H7 (cell line): ENCODE measurements at places on chromosomes 3 and 15. TPM values are rescaled to one million over a fixed set of nuclear protein-coding genes. Genes with fewer than 3 reads are reported as not detected.
A peak's percentile ranks its signal among the peaks of the same experiment; 100 is the strongest.

DNA sequence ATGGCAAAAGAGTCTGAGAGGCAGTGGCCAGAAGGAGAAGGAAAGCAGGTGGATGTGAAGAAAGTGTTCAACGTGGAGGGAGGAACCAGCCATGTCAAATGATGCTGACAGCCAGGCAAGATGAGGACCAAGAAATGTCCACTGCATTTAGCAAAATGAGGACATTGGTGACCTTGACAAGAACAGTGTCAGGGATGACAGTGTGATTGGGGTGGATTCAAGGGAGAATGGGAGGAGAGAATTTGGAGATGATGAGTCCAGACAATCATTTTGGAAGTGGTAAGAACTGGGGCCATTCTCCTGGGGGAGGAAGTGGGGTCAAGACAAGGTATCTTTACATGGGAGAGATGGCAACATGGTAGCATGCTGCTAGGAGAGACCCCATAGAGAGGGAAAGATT is 47.4 kb downstream of the CPN2 start:
- DNase-seq = no peak

DNA sequence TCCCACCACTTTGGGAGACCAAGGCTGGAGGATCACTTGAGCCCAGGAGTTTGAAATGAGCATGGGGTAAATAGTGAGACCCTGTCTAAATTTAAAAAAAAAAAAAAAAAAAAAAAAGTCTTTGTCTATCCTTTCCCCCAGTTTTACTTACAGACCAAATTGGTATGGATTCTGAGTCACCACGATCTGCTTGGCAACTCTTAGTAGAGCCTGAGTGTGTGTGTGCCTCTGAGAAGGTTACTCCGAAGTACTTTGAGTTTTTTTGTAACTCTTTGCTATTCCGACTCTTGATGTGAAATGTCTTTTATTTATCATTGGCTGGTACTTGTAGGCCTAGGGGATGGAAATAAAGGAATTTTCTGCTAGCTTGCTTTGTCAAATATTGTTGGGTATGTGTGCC is 63.3 kb downstream of the RBM6 start:
- DNase-seq = no peak

DNA sequence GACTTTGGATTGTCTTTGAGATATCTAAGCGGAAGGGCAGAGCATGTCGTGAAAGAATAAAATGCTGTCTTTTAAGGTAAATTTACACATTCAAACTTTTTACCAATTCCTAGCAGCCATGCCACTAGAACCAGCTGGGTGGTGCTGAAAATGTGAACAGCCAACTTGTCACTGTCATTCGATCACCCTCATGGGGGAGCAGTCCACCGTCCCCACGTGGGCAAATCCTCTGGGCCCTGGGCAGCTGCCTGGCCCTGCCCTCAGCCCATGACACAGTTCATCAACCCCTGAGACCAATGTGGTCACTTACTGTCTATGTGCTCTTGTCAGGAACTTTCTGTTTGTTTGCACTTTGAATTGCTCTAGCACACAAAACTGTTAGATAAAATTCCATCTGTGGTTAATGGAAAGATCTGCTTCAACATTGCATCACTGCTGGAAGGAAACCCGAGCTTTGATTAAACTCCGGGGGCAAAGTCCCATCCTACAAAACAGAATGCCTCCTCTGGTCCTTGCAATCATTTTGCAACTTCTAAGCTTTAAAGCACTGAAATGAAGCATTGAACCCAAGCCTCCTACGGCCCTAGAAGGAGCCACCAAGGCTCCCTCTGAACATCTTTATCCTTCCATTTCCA is 50.1 kb downstream of the PCSK6 start:
- no peak for DNase-seq

GRCh38 chr15:100230784-100231183 is 111.0 kb downstream of the ADAMTS17 start:
- DNase-seq = no peak

- no peak for DNase-seq
These were observed 49.1 kb upstream of the TPRG1 start for GRCh38 chr3:189122526-189123205.

DNA sequence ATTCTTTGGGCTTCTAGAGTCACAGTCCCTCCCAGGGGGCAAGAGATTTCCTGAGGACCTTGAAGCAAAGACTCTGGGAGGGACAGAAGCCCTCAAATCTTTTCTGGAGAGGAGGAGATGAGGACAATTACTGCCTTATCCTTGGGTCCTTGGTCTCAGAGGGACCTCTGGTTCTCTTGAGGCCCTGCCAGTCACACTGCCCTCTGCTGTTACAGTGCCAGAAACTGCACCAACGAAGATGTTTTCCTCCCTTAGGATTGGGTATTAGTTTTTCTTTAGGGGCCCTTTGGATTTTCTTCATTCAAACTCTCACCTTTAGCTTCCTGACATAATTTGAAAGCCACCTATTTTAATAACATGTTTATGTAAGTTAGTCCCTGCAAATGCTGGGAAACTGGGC is 58.2 kb upstream of the SCN5A start:
- peak; percentile 42 for DNase-seq

DNA sequence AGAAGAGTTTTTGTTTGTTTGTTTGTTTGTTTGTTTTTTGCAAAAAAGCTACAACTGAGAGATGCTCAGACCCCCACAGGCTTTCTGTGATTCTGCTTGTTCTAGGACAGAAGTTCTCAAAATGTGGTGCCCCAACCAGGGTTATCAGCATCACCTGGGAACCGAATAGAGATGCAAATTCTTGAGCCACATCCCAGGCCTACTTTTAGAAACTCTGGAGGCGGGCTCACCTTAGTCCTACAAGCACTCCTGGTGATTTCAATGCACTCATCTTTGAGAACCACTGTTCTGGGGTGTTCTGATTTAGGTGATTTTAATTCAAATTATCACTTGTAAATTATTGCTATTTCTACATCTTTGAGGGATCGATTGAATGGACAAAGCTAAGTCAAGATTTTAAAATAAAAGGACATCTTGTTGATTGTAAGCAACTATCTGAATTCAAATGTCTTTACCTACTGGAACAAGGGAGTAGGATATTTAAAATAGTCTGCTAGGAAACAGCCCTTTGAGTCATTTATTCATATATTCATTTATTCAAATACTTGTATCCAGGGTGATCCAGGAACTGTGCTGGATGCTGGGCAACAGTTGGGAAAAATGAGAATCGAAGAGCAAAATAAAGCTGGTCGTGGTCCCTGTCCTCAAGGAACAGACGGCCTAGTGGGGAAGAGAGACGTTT is 44.7 kb upstream of the CADPS start:
- DNase-seq = peak; percentile 13

DNA sequence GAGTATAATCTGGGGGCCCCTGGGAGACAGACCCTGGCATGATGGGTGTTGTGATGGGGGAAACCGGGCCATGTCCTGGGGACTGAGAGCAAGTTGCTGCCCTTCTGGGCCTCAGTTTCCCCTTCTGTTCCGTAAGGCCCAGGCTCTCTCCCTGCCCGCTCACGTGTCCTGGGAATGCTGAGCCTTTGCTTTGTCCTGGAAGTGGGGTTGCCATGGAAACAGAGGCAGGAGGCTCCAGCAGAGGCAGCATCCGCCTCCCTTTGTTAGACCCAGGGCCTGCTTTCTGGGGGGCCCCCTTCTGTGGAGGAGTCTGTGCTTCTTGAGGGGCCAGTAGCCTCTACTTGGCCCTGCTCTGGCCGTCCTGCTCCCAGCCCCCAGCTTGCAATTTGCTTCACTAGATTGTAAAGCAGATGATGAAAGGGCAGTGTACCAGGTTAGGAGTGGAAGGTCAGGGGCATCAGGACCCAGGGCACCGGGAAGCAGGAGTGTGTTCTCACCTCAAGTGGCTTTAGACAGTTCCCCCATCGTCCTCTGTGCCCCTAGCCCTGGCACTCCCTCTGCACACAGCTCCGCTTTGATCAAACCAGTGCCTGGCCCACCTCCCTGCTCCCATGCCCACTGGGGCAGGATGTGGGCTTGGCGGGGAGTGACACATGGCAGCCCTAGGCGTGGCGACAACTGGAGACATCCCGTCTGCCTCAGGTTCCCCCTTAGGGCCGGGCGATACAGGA is 105.6 kb downstream of the FBLN2 start:
- DNase-seq = peak; percentile 89

DNA sequence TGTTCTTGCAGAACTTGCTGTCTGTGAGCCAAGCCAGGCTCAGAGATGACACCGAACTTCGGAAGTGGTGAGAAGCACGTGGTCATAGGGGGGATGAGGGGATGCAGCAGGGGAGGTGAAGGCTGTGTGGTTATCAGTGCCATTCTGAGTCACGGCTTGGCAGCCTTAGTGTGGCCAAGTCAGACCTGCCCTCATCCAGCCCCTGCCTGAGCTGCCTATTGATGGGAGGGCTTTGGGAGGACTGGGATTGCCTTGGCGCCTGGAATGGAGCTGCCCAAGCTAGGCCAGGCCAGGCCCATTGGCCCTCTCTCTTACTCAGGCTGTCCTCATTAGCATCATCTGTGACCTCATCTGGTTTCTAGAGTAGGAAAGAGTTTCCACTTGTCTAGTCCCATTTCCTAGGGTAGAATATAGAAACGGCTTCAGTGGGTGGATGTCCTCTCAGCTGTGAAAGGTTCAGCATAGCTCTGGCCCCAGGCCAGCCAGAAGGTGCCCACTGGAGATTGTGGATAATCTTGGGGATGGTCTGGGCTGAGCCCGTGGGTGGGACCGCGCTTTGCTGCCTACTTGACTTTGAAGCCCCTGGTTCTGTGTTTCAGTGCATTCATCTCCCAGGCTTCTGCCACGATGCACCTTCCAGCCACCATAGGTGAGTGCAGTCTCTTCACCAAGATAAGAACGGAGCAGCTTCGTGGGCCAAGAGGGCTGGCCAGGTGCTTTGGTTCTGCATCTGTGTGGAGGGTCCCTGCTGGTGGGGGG is 7.2 kb downstream of the FAH start:
- peak; percentile 11 for DNase-seq

DNA sequence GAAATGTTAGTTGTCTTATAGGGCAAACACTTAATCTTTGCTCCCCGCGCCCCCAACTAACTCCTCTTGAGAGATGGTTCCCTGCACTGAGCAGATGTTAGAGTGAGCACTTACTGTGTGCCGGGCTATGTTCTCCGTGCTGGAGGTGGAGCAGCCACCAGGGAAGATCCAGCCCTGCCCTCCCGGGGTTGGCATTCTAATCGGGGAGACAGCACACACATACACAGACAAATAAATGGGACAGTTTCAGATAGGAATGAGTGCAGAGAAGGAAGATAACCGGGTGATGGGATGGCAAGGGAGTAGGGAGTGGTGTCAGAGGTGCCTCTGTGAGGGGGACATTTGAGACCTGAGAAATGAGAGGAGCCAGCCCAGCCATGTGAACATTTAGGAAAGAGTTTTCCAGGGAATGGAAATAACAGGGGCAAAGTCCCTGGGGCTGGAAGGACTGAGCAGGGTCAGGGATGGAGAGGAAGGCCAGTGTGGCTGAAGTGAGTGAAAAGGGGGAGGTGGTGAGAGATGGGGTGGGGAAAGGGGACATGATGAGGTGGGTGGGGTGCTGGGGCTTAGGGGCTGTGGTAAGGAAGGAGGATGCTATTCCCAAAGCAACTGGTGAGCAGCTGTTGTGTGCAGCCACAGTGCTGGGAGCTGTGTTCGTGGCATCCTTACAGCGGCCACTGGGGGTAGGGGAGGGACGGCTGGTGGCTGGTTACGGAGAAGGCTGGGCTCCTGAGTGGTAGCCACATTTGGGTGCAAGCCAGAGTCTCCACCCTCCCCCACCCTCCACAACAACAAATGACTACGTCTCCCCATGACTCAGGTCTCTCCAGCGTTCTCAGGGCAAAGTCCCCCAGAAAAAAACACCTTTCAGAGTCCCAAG is 15.4 kb upstream of the FGD5 start:
- peak; percentile 72 for DNase-seq

The EID1 gene
- 85.5 and 88.7 TPM in 2 replicates for total RNA-seq

The EXD1 gene
- 0.22 and 0.73 TPM in 2 replicates for total RNA-seq

DNA sequence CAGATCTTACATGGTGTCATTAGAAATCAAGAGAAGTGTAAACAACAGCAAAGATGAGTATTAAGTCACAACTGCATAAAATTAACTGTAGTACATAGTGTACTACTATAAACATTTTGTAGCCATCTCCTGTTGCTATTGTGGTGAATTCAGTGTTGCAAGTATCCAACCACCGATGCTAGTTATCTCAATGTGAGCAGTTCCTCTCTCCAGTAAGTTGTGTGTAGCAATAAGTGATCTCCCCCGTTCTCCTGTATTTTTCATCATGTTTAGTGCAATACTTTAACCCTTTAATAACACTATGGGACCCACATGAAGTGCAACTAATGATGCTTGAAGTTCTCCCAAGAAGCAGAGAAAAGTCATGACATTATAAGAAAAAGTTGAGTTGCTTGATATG is 264.7 kb upstream of the KCNH8 start:
- DNase-seq = no peak

The STAC gene
- 5.2 and 7.1 TPM in 2 replicates for total RNA-seq

DNA sequence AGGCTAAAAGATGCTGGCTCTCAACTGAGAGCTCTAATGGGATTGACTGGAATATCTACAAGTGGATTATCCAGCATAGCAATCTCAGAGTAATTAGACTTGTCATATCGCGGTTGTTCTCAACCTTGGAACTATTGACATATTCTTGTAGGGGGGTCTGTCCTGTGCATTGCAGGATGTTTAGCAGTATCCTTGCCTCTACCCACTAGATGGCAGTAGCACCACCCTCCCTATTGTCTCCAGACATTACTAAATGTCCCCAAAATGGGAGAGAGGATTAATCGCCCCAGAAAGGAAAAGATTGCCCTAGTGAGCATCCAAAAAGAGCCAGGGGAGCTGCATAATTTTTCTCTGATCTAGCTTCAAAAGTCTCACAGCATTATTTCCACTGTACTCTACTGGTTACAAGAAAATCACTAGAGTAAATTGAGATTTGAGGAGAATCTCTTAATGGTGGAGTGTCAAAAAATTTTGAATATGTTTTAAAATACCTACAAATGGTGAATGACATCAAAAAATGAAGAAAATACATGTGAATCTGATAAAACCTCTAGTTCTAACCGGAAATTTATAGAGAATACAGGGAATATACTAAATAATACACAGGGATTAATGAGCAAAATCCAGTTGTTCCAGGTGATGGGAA is 388.2 kb upstream of the AGTR1 start:
- DNase-seq = peak; percentile 15

DNA sequence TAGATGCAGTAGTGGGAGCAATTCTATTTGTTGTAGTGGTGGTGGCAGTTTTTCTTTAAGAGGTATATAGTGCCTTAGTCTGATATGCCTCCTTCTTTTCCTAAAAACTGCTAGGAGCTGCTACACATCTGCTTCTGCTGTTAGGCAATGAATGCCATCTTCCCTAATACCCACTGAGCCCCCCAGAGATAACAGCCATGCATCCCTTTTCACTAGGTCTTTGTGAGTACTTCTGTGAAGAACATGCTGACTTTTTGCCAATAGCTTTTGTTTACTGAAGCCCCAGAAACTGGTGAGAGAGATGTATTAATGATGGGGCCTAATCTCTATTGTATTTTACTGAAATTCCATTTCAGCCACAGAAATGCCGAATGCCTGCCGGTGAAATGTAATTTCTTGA is 92.6 kb upstream of the CHL1 start:
- no peak for DNase-seq

The ATP2B2 gene
- total RNA-seq = 0.04 and 0.21 TPM in 2 replicates

The CSTA gene
- not detected in 2 replicates for total RNA-seq

The ZIC1 gene
- 2.0 and 3.5 TPM in 2 replicates for total RNA-seq

GRCh38 chr15:53196242-53196641 is 406.1 kb upstream of the ONECUT1 start:
- peak; percentile 20 for DNase-seq
